Sigmoid colon (tissue), 7 donors: ENCODE measurements at places on chromosomes 6 and 20. TPM values are rescaled to one million over a fixed set of nuclear protein-coding genes. Genes with fewer than 3 reads are reported as not detected.

The ALDH5A1 gene
- 4.5 TPM for polyA plus RNA-seq

The COL11A2 gene
- polyA plus RNA-seq, result 0.60 TPM

DNA sequence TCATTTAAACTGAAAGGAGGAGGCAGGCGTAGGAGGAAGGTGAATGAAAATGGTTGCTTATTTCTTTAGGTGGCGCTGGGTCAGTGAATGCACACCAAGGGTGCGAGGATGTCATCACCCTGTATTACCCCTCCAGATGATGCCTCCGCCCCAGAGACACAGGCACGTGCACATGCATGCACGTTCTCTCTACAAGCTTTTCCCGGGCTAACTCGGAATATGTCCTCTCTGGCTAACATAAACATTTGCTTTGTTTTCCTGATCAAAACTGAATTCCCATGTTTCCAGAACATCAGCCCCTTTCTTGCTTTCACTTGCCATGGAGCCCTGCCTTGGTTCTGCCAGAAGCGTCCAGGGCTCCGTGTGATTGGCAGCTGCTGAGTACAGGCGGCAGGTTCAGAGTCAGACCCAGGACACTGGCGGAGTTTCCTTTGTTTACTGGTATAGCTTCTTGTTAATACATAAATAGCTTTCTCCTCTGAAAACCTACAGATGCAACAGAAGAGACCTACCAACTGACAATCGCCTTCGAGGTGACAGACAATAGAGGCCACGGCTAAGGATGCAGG, 131.2 kb upstream of the RPS6KA2 start:
- DNase-seq, result no peak

- no peak for DNase-seq
These were observed 17.0 kb downstream of the RNF217 start for GRCh38 chr6:124979294-124979678.

GRCh38 chr6:157159348-157159747, 164.0 kb downstream of the TMEM242 start:
- DNase-seq, result no peak

DNA sequence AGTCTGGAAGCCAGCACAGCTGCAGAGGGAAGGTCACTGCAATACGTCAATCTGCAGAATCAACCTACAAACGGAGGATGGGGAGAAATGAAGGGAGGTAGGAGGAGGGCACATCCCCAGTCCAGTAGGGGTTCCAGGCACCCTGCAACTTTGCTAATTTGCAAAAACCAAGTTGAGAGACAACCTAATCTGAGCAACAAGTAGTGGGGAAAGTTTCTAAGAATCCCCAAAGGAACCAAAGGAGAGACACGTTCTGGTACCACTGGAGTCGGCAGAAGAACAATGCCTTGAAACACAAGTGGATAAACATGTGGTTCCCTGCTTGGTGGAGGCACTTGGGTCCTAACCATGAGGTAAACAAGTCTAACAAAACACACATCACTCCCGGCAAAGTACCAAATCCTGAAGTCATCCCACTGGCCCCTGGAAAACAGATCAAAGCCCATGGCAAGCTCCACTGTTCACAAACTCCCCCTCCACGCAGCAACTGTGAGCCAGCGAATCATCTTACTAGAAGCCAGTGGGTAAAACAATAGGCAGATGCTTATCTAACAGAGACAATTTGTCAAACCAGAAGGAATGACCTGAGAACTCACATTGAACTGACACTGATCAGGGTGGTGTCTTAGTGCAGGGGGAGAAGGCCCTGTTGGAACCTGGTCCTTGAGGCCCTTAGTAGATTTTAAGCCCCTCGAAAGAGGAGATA, 4.7 kb downstream of the MRPS18A start:
- DNase-seq, result no peak

- DNase-seq, result no peak
These were observed 161.6 kb upstream of the MARCKS start for GRCh38 chr6:113695516-113695915.

- no peak for DNase-seq
These were observed 25.8 kb downstream of the CBFA2T2 start for GRCh38 chr20:33515569-33516216.

GRCh38 chr20:16018881-16019280, 554.4 kb downstream of the KIF16B start:
- DNase-seq, result no peak

GRCh38 chr6:111972745-111973117, 81.2 kb upstream of the CCN6 start:
- no peak for DNase-seq

DNA sequence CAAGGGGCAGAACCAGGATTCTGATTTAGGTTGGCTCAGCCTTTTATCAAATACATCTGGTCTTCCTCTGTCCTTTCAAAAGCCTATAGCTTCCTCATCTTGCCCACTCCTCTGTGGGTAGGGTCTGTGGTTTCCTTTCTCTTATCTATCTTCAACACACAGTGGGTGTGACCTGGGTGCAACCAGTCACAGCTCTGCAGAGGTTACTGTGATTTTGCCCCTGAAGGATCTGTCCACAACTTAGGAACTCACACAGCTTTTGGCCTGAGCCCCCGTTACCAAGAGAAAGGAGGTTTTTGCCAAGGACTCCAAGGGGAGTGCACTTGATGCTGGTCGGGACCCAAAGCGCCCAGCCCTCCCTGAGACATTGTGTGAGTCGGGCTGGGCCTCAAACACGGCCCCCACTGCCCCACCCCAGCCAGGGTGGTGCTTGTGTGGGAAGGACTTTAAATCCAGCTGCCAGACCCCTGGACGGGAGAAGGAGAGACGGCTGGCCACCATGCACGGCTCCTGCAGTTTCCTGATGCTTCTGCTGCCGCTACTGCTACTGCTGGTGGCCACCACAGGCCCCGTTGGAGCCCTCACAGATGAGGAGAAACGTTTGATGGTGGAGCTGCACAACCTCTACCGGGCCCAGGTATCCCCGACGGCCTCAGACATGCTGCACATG, at the start of gene PI16:
TSS of gene PI16 (plus strand) at position 477 of the 670 bp plus-strand sequence. CDS start at position 500, 23 bp downstream.
- no peak for DNase-seq

- DNase-seq, result no peak
These were observed 628.0 kb downstream of the HTR1B start for GRCh38 chr6:76835293-76835692.

- DNase-seq, result no peak
These were observed 25.7 kb downstream of the EPHA7 start for GRCh38 chr6:93393554-93394074.

DNA sequence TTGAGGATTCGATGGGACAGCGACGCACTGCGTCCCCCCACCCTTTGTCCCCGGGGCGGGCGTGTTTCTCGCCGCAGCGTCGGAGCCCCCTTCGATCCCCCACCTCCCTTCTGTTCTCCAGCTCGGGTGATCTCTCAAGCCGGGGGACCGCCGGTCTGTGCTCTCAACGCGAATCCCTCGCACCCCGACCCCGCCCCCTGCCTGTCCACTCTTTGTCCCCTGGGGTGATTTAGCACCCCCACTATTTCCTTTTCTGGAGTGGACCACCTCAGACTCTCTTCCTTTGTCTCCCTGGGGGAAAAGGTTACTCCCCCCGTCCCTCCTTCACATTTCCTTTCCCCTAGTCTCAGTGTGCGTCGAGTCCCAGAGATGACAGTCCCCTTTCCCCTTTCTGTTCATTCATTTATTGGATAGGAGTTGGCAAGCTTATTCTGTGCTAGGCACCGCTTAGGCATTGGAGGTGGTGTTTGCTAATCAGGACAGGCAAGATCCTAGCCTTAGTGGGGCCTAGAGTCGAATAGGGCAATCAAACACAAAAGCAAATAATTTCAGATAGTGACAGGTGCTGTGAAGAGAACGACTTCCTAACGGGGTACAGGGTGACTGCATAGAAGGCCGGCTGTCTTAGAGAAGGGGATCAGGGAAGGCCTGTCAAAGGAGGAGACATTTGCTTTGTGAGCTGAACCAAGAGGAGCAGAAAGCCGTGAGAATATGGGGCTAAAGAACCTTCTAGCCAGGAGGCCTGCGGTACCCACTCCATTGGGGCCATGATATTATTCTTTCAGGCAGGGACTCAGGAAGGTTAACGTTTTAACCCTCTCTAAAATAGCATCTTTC, 741 bp downstream of the PTPN1 start:
- DNase-seq, result no peak

- DNase-seq, result no peak
These were observed 11.9 kb downstream of the XKR7 start for GRCh38 chr20:31979713-31980426.
